ENCODE measurements at places on chromosomes 16 and 17.

DNA sequence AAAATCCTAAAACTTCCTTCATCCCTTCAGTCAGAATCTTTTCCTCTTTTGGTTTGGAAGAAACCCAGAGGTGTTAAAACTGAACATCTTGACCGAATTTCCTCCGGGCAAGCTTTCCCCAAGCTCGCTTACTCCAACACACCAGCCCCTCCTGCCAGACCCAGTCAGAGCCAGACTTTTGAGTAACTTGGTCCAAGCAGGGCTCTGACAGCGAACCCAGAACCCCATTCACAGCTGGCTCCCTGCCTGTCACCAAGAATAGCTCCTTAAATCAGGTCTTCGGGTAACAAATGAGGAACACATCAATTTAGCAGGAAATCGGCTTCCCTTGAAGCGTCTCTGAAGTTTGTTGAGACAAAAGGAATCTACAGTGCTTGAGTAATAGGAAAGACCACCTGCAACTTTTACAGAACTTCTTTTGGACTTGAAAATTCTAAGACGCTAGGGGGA, 27.3 kb downstream of the GAS7 start:
- DNase-seq: peak; percentile 29

DNA sequence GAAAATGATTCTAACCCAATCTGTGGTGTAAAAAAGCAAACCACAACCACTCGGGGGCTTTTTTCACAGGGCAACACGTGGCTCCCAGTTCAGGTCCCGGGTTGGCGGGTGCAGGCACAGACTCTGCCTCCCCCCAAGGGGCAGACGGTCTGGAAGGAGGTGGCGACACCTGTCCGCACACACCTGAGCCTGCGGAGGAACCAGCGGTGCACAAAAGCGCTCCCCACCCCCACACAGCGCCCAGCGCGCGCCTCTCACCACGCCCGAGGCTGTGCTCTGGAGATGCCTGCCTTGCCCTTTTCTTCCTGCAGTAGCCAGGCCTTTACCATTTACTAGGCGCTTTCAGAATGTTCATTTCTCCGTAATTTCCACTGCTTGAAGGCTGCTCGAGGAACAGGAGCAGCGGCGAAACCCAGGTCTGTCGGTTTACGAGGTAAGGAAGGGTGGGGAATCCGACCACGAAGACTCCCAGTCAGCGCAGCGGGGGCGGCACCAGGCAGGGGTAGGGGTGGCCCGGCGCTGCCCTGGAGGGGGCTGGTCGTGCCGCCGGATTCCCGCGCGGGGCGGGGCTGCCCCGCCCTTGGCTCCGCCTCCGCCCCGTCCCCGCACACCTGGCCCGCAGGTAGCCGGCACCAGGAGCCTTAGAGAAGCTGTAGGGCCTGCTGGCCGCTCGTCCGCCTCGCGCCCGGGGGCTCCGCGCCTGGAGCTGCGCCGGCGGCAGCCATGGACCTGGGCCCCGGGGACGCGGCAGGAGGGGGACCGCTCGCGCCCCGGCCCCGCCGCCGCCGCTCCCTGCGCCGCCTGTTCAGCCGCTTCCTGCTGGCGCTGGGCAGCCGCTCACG, at the start of gene USP43:
TSS of gene USP43 (plus strand) at position 608 of the 842 bp plus-strand sequence. CDS start at position 724, 116 bp downstream.
- DNase-seq: peak; percentile 28

- no peak for DNase-seq
Measured at GRCh38 chr17:57350266-57350665, 93.9 kb downstream of the MSI2 start.

- DNase-seq: no peak
Measured at GRCh38 chr16:78057803-78058564, 35.6 kb downstream of the CLEC3A start.

DNA sequence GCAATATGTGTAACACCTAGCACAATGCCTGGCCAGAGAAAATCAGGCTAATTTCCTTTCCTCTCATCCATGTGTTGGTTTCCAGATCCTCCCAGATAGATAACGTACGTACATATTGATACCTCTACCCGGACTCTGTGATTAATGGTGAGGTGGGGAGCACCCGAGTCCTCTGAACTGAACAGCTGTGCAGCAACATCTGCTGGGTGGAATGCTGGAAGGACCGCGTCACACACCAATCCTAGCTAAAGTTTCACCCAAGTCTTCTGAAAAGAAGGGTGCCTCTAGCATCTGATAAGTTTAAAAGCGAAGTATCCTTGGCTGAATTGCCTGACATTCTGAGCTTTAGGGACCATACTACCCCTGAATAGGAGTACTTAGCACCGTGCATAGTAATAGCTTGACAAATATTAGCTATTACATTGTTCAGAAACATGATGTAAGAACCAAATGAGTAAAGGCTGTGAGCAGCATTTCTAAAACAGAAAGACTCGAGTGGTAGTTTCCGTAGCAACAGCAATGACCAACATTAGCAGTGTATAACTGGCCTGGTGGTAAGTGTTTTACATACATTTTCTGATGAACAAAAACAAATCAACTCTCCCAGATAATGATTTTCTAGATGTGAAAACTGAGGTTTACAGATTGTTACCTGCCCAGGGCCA, 91.4 kb downstream of the SYCE1L start:
- DNase-seq: no peak

- no peak for DNase-seq
Measured at GRCh38 chr16:81324808-81325207, 10.0 kb downstream of the GAN start.

- no peak for DNase-seq
Measured at GRCh38 chr16:59611556-59611955, 877.4 kb upstream of the GOT2 start.

GRCh38 chr16:79139799-79140198, 460.7 kb downstream of the MAF start:
- DNase-seq: no peak

GRCh38 chr17:52202520-52203080, 44.1 kb upstream of the CA10 start:
- no peak for DNase-seq

DNA sequence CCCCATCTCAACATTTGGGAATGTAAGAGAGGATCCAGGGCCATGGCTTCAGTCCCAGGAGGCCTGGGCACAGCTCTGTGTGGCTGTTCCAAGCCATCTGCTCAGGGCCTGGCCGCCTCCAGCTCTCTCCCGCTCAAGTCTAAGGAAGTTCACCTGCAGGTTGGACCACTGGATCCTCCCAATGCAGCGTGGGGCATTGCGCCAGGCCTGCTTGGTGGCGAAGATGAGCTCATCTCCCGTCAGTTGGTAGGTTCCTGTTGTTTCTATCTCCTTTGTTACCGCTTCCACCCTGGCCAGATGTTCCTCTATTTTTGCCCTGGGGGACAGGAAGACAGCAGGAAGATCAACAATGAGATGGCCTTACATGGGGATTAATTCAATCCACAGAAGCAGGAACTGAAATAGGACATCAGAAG, 17.5 kb downstream of the NOS2 start:
- DNase-seq: no peak

GRCh38 chr17:33385713-33386112, 92.6 kb upstream of the ASIC2 start:
- no peak for DNase-seq

DNA sequence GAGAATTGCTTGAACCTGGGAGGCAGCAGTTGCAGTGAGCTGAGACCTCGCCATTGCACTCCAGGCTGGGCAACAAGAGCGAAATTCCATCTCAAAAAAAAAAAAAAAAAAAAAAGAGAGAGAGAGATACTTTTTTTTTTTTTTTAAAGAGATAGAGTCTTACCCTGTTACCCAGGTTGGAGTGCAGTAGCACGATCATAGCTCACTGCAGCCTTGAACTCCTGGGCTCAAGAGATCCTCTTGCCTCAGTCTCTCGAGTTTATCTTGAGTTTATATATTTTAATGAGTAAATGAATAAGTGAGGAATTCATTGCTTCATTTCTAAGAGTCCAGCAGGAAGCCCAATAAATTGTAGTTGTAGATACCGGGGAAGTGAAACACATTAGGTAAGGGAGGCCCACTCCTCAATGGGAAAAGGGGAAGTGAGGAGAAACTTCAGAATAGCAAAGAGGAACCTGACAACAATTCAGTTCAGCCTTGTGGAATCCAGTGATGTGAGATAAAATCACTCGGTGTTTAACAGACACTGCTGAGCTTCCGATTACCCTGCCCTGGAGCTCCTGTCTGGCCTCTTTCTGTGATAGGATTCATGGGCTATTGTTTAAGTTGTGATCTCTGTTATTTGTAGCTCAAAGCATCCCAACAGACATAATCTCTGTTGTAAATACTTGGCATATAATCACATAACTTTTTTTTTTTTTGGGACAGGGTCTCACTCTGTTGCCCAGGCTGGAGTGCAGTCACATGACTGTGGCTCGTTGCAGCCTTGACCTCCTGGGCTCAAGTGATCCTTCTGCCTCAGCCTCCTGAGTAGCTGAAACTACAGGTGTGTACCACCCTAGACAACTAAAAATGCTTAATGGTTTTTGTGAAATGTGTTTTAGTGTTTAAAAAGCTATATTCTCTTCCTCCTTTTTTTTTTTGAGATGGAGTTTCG, 15.8 kb upstream of the ITGAM start:
- no peak for DNase-seq

GRCh38 chr17:2042933-2043332, 1.1 kb downstream of the OVCA2 start:
- DNase-seq: no peak

GRCh38 chr16:76193906-76194615, 83.1 kb upstream of the CNTNAP4 start:
- DNase-seq: no peak

DNA sequence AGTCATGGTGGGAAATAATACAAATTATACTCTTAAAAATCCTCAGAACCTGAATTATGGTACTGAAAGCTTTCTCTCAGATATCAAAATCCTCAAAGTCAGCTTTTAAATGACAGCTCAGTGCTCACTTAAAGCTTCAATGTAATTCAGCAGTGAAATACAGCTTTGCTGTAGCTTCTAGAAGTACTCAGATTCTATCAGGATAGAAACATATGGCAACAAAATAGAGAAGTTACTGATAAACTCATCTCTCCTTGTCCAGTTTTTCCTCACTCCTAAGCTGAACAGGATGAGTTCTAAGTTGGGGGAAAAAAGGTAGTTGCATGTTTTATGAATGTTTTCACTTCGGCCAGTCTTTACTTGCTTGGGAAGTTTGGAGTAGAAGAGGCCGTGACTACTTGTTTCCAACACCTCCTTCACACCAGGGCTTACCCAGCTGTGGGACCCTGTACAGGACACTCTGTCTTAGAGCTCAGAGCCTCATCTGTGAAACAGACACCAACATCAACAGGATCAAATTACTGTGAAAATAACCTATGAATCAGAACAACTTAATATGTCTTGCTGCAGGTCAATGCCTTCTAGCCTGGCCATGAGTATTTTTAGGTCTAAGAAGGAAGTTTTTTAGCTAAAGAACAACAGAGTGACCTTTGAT, 30.2 kb downstream of the OGFOD1 start:
- DNase-seq: no peak

DNA sequence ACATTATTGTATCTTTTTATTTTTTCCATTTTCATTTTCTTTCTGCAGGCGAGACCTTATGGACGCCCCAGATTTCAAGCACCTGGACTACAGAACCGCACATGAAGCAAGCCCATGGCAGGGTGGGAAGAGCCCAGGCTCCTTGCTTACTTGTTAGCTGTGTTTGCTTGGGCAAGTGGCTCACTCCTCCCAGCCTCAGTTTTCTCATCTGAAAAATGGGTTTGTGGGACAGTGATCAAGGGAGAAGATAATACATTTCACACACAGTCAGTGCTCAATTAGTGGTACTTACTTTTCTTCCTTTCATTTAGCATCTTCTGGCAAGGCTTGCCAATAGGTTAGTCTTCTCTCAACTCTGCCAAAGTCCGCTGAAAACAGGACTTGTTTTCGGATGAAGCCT, 117.5 kb downstream of the IRX3 start:
- DNase-seq: no peak

DNA sequence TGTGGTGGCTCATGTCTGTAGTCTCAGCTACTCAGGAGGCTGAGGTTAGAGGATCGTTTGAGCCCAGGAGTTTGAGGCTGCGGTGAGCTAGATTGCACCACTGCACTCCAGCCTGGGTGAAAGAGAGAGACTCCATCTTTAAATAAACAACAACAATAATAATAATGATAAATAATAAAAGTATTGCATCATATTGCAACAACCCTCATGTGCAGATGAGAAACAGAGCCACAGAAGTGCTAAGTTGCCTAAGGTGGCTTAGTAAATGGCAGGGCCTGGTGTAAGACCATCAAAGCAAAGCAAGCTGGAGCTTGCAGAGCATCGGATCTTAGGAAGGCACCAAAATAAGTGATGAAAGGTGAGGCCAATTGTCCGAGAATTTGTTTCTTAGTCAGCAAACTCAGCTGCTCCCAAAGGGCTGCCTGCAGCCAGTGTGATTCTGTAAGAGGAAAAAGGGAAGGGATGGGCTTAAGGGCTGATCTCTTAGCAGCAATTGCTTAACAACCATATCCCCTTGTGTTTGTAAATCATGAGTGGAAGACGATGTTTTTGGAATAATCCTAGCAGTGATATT, 45.3 kb upstream of the HS3ST3A1 start:
- DNase-seq: no peak

DNA sequence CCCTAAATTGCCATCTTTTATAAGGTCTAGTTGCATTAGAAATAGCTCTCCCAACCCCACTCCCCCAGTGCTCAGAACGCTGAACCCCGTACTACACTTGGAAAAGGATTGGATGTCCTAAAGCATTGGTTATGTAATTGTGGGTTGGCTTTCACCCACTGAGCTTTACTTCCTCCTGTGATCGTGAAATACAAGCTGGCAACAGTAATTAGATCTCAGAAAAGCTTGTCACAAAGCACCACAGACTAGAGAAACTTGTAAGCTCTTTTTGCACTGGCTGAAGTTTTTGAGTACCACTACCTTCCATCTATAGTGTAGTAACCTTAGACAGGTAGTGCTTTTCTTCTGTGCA, 54.4 kb downstream of the SIAH1 start:
- no peak for DNase-seq

- peak; percentile 8 for DNase-seq
Measured at GRCh38 chr17:60077672-60078519, 825 bp downstream of the HEATR6 start.

GRCh38 chr16:89361751-89362539, 128.4 kb downstream of the ANKRD11 start:
- DNase-seq: peak; percentile 39

GRCh38 chr17:58336456-58337209, 8.0 kb upstream of the TSPOAP1 start:
- no peak for DNase-seq

All from posterior cingulate gyrus (tissue), 11 donors.